ENCODE measurements at places on chromosomes 2 and 18.

- H3K4me1 ChIP-seq = peaks cover 12% of the 10 kb centered on the region
- DNase-seq = peak; percentile 83
- H3K4me3 ChIP-seq = peak within 1 kb of the TSS; percentile 53
- H3K27ac ChIP-seq = peak within 1 kb of the TSS; percentile 44
Measured at GRCh38 chr2:55923091-55923981, at the start of gene EFEMP1. EFEMP1 (minus strand) TSS chr2:55923782; CDS start chr2:55922440, 1,342 bp downstream.

DNA sequence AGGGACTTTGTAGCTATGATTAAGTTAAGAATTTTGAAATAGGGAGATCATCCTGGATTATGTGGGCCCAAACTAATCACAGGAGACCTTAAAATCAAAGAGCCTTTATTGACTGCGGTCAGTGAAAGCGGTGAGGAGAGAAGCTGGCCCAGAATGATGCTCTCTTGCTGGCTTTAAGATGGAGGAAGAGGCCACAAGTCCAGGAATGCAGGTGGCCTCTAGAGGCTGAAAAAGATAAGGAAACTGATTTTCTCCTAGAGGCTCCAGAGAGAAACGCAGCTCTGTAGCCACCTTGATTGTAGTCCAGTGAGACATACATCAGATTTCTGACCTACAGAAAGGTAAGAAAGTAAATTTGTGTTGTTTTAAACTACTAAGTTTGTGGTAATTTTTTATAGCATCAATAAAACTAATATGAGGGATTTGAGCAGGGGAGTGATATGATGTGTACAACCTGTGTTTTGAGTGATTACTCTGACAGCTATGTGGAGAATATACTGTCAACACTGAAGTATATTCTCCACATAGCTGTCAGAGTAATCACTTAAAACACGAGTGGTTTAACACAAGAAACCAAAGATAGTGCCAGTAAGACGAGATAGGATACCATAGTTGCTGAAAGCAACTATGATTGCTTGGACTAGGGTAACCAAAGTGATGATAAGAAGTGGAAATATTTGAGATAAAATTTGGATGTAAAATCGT, 364.4 kb upstream of the CHST9 start:
- H3K36me3 ChIP-seq = no peaks in the 10 kb centered on the region
- no peak for DNase-seq
- no peak overlapping the region for H3K4me3 ChIP-seq
- no peaks in the 10 kb centered on the region for H3K27me3 ChIP-seq
- H3K27ac ChIP-seq = no peak overlapping the region

DNA sequence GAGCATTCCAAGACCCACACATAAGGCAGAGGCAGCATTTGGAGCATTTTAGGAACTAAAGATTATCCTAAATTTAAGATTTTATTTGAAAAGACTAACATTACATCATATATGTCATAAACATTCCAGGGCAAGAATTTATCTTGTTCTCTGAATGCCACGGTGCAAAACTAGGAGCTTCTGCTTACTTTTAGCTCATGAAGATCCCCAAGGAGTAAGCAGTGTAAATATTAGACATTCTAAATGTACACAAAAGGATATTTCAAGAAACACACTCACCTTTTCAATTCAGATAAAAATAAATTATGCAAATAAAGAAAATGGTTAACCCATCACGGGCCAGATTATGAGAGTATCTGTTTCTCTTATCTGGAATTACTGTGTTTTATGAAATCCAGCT, 101.7 kb upstream of the ETAA1 start:
- no peaks in the 10 kb centered on the region for H3K27me3 ChIP-seq
- H3K27ac ChIP-seq = no peak overlapping the region
- no peaks in the 10 kb centered on the region for H3K36me3 ChIP-seq
- no peak overlapping the region for H3K4me3 ChIP-seq

GRCh38 chr2:208545403-208546042, 138.9 kb downstream of the PTH2R start:
- H3K27me3 ChIP-seq = no peaks in the 10 kb centered on the region
- no peak overlapping the region for H3K27ac ChIP-seq
- DNase-seq = peak; percentile 28
- H3K36me3 ChIP-seq = no peaks in the 10 kb centered on the region
- peaks cover 17% of the 10 kb centered on the region for H3K4me1 ChIP-seq

Data from MM.1S (cell line).